T-helper 17 cell (primary cell): ENCODE measurements at places on chromosomes 12 and 14.

DNA sequence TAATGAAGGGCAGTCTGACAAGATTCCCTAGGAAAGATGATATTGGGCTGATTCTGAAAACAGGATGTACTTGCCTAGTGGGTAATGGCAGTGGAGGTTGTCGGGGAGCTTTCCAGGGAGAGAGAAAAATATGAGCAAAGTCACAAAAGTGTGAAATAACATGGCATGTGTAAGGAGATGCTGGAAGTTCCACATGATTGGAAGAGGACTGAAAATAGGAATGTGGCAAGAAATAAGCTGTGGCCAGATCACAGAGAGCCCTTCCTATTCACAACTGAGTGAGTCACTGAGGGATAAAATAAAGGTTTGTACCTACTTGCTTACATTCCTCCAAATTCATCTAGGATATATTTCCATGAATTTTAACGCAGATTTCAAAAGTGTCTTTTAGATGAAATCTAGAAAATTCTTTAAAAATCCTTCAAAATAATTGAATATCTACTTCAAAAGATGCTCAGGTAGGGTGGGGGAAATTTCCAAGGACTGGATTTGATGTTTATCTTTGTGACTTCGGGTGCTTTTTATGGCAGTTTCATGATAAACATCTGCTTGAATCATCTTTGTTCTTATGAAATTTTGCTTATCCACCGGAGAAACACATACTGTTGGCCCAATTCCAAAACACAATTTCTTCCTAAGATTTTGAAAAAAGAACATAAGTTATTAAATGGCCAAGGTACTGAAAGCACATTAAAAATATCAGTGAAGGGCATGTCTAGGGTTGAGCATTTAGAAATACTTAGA, 36.3 kb upstream of the SLC2A13 start:
- H3K4me1 ChIP-seq: no peaks in the 10 kb centered on the region
- peaks cover 6% of the 10 kb centered on the region for H3K27me3 ChIP-seq

DNA sequence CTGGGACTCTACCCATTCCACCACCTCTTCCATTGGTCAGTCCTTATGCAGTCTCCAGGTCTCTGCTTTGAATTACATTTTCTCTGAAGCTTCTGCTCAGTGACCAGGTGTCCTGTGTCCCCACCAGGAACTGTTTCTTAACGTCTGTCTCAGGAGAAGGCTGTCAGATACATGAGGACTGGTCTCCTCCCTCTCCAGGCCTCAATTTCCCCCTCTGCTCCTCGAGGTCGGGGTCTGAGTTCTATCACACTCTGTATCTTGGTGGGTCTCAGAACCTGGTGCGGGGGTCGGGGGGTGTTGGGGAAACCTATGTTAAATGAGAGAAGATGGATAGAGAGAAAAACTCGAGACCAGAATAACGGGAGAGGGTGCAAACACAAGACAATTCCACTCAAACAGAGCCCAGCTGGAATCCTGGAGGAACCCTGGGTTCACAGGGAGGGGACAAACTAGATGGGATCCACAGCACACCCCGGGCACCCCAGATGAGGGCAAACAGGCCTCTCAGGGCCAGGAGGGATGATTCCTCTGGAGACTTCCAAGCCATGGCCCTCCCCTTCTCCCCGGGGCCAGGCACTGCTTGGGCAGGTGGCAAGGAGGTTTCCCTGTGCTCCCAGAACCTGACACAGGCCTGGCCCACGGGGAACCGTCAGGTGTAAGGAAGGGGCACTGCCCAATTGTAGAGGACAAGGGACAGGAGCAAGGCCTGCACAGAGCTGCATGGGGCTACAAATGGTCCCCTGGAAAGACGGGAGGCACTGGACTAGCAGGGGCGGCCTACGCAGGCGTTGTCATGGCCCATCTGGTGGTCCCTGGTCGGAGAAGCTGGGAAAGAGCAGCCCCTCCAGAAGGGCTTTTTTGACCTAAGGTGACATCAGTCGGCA, 313.2 kb upstream of the DIO3 start:
- DNase-seq: no peak
- H3K36me3 ChIP-seq: no peaks in the 10 kb centered on the region
- no peak overlapping the region for H3K4me3 ChIP-seq
- peaks cover 7% of the 10 kb centered on the region for H3K4me1 ChIP-seq

GRCh38 chr12:89928467-89928866, 219.8 kb upstream of the ATP2B1 start:
- peak overlapping the region; percentile 41 for H3K27ac ChIP-seq
- peaks cover 8% of the 10 kb centered on the region for H3K4me1 ChIP-seq
- no peaks in the 10 kb centered on the region for H3K27me3 ChIP-seq
- H3K4me3 ChIP-seq: no peak overlapping the region
- DNase-seq: no peak

GRCh38 chr12:124277394-124278241, 17.3 kb upstream of the RFLNA start:
- DNase-seq: no peak
- peaks cover 4% of the 10 kb centered on the region for H3K4me1 ChIP-seq
- no peak overlapping the region for H3K27ac ChIP-seq
- H3K36me3 ChIP-seq: peaks cover 6% of the 10 kb centered on the region

DNA sequence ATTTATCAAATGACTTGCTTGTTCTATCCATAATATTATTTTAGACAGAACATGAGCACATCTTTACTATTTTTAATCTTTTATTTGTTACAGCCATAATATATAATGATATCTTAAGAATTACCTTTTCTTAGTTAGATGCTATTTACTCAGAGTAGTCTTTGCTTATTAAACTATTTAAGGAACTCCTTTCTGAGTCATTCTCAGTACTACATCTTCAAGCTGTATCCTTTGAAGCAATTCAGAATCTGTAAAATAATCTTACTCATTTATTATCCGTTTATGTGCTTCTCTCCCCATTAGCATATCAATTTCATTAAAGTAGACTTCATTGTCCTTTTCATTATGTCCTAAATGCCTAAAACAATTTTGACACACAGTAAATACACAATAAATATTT, 240.4 kb upstream of the FAR2 start:
- H3K27ac ChIP-seq: no peak overlapping the region
- H3K4me3 ChIP-seq: no peak overlapping the region
- no peaks in the 10 kb centered on the region for H3K4me1 ChIP-seq

DNA sequence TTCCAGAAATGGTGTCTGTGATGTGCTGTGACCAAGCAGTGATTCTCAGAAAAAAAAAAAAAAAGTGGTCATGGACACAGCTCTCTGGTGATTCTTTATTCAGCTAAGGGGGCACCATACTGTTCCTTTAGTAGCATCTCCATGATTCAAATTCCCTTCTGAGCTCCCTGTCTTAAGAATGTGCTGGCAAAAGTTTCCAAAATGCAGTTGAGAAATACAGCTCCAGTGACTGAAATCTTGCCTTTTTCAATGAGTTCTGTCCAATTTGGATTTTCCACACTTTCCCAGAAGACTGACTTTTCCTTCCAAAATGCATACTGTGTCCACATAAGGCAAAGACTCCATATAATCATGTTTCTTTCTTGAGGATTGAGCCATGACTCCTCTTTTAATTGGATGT, 24.3 kb upstream of the CPM start:
- no peak for DNase-seq
- H3K36me3 ChIP-seq: no peaks in the 10 kb centered on the region
- H3K27ac ChIP-seq: no peak overlapping the region
- H3K27me3 ChIP-seq: no peaks in the 10 kb centered on the region

- H3K4me3 ChIP-seq: no peak overlapping the region
- no peak overlapping the region for H3K27ac ChIP-seq
- no peak for DNase-seq
- H3K4me1 ChIP-seq: peaks cover 8% of the 10 kb centered on the region
- H3K36me3 ChIP-seq: no peaks in the 10 kb centered on the region
Measured at GRCh38 chr12:66232263-66232662, 43.2 kb downstream of the IRAK3 start.

- H3K4me1 ChIP-seq: peaks cover 11% of the 10 kb centered on the region
- DNase-seq: no peak
- H3K27me3 ChIP-seq: peaks cover 34% of the 10 kb centered on the region
- H3K27ac ChIP-seq: peak overlapping the region; percentile 49
- H3K36me3 ChIP-seq: peaks cover 2% of the 10 kb centered on the region
- H3K4me3 ChIP-seq: no peak overlapping the region
Measured at GRCh38 chr14:32007755-32008362, 69.2 kb upstream of the ARHGAP5 start.

DNA sequence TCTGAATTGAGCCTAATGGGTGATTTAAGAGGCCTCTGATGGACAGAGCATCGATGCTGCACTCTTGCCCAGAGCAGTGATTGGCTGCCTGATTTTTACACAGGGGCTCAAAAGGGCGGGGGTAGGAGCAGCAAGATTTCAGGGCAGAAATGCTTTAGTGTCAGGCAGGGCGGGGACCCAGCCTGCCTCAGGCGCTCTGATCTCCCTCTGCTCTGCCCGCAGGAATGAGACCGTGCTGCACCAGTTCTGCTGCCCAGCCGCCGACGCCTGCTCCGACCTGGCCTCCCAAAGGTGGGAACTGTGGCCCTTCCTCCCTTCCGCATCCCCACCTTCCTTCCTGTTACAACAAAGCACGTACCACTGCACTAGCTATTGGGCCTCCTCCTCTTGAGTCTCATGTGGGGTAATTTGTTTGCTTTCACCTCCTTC, 32.4 kb downstream of the IQSEC3 start:
- H3K27ac ChIP-seq: no peak overlapping the region
- peaks cover 63% of the 10 kb centered on the region for H3K27me3 ChIP-seq
- H3K4me1 ChIP-seq: no peaks in the 10 kb centered on the region

DNA sequence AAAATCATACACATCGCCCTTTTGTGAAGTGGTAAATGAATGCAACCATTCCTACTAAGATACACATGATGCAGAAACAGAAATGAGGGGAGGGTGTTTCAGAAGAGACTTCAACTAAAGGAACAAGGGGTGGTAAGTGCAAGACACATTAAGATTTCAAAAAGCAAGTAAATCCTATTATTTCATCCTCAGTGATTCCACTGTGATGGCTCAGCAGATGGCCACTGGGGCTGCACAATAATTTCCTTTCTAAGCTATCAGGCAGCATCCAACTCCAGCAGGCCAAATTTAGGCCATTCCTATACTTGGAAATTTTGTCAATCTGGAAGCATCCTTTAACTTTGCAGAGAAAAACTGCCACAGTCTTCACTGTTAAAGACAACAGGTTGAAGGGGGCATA, 272.4 kb downstream of the NELL2 start:
- no peaks in the 10 kb centered on the region for H3K27me3 ChIP-seq

- no peak overlapping the region for H3K27ac ChIP-seq
- H3K4me3 ChIP-seq: no peak overlapping the region
Measured at GRCh38 chr12:49792181-49792970, 35.8 kb downstream of the NCKAP5L start.

- no peaks in the 10 kb centered on the region for H3K36me3 ChIP-seq
- H3K27ac ChIP-seq: no peak overlapping the region
- DNase-seq: no peak
- peaks cover 88% of the 10 kb centered on the region for H3K27me3 ChIP-seq
Measured at GRCh38 chr12:125194163-125194773, 129.0 kb downstream of the AACS start.

GRCh38 chr14:83975841-83976770, 1553.8 kb upstream of the FLRT2 start:
- no peak overlapping the region for H3K27ac ChIP-seq
- H3K27me3 ChIP-seq: no peaks in the 10 kb centered on the region
- no peaks in the 10 kb centered on the region for H3K36me3 ChIP-seq
- DNase-seq: no peak

DNA sequence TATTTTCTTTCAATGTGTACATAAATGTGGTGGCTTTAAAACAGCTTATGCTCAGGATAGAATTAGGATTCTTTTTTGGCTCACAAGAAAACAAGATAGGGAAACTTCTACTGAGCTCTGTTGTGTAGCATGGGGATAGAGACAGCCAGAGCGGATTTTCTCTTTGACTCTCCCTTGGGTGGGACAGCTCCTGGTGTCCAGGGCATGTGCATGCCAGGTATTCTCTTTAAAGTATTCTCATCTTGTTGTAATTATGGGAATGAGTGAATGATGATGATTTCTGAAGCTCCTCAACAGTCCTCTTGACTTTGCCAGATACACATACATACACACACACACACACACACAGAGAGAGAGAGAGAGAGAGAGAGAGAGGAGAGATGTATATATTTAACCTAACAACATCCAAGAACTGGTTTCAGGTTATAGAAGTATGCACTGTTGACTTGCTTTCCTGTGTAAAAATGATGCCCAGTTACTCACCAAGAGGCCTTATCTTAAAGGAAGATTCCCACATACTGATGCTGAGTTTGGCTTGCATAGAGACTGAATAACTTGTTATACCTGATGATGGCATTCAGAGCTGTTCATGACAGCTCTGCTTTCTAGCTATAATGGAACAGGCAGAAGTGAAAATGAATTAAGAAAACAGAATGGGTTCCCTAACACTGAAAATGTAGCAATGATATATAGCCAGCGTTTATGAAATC, 387.5 kb downstream of the EGLN3 start:
- H3K27me3 ChIP-seq: peaks cover 26% of the 10 kb centered on the region
- no peaks in the 10 kb centered on the region for H3K4me1 ChIP-seq
- H3K27ac ChIP-seq: no peak overlapping the region
- no peaks in the 10 kb centered on the region for H3K36me3 ChIP-seq
- H3K4me3 ChIP-seq: no peak overlapping the region

- H3K4me3 ChIP-seq: no peak overlapping the region
- DNase-seq: no peak
- no peak overlapping the region for H3K27ac ChIP-seq
- H3K27me3 ChIP-seq: peaks cover 3% of the 10 kb centered on the region
Measured at GRCh38 chr14:106657460-106657859, 1131.1 kb downstream of the TMEM121 start.

- H3K27ac ChIP-seq: peak overlapping the region; percentile 90
- H3K4me3 ChIP-seq: peak overlapping the region; percentile 95
- H3K4me1 ChIP-seq: peaks cover 22% of the 10 kb centered on the region
- no peaks in the 10 kb centered on the region for H3K27me3 ChIP-seq
- H3K36me3 ChIP-seq: peaks cover 5% of the 10 kb centered on the region
- DNase-seq: no peak
Measured at GRCh38 chr12:29149691-29150281, 708 bp downstream of the FAR2 start.

- no peak overlapping the region for H3K4me3 ChIP-seq
- peaks cover 20% of the 10 kb centered on the region for H3K27me3 ChIP-seq
- DNase-seq: no peak
- peaks cover 3% of the 10 kb centered on the region for H3K4me1 ChIP-seq
Measured at GRCh38 chr12:110109037-110109836, 14.9 kb upstream of the IFT81 start.

DNA sequence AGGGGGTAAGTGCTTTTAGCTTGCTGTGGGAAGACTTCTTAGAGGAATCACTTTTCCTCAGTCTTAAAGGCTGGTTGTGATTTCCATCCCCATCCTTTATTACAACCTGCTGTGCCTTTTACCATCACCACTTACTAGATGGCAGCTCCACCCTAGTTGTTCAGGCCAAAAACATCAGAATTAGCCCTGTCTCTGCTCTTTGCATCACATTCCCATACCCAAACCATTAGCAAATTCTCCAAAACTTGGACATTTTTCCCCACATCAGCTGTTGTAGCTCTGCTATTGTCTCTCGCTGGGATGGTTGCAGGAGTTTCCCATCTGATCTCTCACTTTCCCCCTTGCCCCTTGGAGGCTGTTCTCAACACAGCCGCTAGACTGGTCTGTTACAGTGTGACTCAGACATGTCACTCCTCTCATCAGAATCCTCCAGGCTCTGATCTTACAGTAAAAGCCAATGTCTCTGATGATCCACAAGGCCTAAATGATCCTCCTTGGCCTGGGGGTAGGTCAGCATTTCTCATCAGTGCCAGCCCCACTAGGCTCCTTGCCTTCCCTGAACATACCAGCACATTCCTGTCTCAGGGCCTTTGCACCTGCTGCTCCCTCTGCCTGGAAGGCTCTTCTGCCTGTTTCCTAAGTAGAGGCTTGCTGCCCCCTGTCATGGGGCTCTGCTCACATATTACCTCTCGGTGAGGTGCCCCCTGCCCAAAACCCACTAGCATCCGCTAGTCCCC, 102.5 kb downstream of the BEGAIN start:
- DNase-seq: no peak
- H3K36me3 ChIP-seq: peaks cover 9% of the 10 kb centered on the region
- no peaks in the 10 kb centered on the region for H3K27me3 ChIP-seq
- H3K4me1 ChIP-seq: peaks cover 10% of the 10 kb centered on the region
